ENCODE measurements at places on chromosomes 3 and 15.
A peak's percentile ranks its signal among the peaks of the same experiment; 100 is the strongest.

DNA sequence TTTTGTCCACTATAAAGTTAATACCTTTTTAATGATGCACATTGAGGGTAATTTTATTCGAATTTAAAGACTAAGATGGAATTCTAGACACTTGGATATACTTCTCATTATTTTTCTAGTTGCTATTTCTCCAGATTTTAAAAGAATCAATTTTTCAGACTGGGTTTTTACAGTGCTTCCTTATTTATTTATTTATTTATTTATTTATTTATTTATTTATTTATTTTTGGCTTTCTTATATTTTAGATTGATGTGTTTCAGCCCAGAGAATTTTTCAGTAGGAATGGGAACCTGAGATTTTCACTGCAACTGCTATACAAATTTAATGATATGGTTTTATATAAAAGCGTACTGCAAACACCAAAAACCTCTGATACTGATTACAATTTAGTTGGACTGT, 448.7 kb downstream of the ZPLD1 start:
- DNase-seq = no peak

DNA sequence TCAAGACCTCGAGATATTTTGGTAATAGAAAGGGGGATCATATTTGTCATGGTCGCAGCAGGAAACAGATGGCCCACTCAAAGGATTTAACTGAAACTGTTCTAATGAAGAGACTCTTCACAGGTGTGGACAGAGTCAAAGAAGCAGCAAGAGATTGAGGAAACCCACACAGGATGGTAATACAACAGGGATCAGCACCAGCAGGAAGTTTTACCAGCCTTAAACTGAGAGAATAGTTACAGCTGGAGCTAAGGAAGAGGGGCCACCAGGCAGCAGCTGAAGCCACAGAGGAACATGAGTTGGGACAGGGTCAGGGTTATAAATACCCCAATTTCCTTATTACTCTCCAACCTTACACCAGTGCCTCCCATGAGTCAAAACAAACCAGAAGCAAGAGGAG, 131.8 kb upstream of the UBE2E2 start:
- no peak for DNase-seq

- peak; percentile 82 for DNase-seq
Measured at GRCh38 chr15:39624806-39625205, 43.9 kb downstream of the THBS1 start.

- DNase-seq = no peak
Measured at GRCh38 chr3:67531181-67532101, 123.0 kb downstream of the SUCLG2 start.

DNA sequence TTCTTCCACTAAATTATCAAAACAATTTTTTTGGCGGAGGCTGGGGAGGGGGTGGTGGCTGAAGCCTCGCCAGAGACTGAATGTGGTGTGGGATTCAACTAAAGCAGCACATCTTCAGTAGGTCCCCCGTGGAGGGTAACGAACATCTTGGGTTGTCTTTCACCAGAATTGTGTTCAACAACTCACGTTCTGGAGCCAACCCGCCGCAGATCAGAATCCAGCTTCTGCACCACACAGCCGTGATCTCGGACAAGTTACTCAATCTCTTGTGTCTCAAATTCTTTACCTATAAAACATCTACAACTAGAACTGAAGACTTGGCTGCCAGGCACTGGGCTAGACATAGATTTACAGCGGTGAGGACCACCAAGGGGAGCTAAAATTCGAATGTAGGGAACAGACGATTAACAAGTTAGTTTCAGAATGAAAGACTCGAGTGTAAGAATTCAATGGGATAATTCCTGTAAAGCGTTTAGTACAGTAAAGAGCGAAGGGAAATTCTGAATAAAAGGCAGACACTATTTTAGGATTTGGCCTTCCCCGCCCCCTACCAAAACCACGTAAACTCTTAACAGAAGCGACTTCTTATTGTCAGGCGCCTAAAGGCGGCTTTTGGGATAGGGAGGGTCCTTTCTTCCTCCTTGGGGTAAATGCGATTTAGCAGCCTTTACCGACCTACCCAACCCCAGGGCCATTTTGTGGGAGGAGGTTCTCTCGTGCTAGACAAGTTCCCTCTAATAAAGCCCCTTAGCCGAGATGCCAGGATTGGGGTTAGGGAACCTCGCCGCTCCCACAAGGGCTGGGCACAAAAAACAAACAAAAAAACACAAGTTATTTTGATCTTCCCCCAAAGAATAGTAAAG, 697 bp upstream of the RAB5A start:
- DNase-seq = peak; percentile 53

- no peak for DNase-seq
Measured at GRCh38 chr15:95946241-95946640, 384.3 kb upstream of the NR2F2 start.

DNA sequence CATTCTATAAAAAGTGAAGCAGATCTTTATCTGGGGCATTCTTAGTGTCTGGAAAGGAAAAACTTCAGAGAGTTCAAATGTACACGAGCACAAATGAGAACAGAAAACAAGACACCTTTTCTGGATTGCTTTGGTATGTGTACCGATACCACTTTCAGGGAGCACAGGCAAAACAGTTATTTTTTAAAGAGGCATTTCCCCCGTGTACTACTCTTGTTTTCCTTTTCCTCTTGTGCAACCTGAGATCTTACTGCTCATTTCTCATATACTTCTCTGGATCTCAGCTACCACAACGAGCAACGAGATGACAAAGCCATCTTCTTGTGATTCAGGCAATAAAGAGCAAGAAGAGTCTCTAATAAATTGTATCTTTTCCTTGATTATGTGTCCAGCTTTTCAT, 463.6 kb downstream of the SHQ1 start:
- DNase-seq = peak; percentile 32

- no peak for DNase-seq
Measured at GRCh38 chr15:76626611-76627010, 278.5 kb downstream of the SCAPER start.

- DNase-seq = no peak
Measured at GRCh38 chr3:194364652-194365434, 4.7 kb downstream of the LRRC15 start.

DNA sequence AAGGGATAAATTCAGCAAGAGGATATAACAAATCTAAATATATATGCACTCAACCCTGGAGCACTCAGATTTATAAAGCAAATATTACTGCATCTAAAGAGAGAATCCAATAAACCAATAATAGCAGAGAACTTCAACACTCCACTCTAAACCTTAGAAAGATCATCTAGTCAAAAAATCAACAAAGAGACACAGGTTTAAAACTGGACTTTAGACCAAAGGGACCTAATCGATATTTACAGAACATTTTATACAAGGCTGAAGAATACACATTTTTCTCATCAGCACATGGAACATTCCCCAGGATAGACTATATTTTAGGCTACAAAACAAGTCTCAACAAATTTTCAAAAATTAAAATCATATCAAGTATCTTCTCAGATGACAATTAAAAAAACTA, 379.0 kb downstream of the GBE1 start:
- DNase-seq = no peak

DNA sequence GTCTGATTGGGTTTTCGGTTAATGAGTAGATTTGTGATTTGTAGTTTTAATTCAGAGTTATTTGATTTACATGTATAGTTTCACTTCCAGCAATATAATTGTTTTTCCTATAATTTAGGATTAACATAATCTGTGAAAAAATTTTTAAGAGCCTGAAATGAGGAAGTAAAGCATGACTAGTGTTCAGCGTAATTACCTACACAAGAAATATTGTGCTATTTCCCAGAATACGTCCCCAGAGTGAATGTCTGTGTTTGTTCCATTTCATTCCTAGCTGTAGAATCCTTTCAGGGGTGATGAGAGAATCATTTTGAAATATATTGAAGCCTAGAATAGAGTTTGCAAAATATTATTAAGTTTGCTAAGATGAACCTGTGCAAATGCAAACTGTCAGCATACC, 247.1 kb downstream of the BBX start:
- DNase-seq = peak; percentile 1

DNA sequence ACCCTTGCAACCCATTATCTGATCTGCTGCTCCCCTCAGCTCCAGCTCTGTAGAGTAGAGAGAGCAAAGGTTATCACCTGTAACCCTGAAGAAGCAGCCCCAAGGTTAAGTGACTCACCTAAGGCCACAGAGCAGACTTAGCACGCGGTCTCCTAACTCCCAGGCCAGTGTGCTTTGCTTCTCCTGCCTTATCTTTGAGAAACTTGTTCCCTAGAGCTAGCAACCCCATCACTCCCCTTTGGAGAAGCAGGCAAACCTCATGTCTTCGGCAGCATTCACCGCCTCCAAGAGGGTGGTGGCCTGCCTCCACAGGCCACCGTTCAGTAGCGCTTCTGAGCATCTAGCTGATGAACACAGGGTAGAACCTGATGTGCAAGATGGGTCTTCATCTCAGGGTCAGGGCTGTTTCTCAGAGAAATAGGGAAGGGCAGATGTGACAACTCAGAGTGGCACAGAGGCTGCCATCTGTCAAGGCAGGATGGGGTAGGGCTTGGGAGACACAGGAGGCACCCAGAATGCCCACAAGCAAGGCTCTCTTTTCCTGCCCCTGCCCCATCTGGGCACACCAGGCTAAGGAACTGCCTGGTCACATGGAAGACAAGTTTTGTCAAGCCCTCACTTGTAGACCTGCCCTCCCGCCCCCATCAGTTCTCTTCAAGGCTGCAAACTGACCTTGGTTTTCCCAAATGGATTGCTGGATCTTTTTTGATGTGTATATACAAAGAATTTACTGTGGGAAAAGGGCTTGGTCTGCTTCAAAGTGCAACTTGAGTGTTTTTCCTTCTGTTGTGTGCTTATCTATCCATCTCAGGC, 34.9 kb upstream of the CLK3 start:
- DNase-seq = no peak

GRCh38 chr15:69462030-69462492, 9.4 kb downstream of the RPLP1 start:
- no peak for DNase-seq

DNA sequence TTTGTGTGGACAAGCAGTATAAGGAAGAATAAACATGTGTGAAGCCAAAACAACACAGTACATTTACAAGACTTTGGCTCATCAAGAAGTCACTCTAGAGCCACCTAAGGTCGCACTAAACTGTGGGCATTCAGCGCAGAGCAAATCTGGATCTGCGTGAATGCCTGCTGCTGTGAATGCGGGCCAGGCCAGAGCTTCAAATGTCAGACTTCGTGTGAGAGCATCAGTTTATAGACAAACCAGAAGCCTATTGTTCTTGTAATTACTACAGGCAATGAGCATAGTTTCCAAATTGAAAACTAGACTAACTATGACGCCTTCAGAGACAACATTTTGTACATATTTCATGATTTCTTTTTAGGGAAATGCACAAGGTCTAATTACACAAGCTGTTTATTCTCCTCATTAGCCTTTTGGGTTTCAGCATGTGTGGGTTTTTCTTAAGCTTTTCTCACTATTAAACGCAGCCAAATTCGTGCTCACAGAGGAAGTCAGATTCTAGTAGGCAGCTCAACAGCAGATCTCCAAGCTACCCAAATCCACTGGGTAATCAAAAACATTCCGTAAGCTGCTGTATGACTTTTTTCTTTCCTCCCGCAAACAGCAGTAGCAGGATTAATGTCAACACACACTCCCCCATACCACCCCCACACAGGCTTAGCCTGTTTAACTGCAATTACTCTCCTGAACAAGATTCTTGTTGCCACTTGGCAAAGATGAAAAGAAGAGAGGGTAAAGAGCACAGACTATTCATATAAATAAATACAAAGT, 84.5 kb upstream of the SETMAR start:
- DNase-seq = no peak

DNA sequence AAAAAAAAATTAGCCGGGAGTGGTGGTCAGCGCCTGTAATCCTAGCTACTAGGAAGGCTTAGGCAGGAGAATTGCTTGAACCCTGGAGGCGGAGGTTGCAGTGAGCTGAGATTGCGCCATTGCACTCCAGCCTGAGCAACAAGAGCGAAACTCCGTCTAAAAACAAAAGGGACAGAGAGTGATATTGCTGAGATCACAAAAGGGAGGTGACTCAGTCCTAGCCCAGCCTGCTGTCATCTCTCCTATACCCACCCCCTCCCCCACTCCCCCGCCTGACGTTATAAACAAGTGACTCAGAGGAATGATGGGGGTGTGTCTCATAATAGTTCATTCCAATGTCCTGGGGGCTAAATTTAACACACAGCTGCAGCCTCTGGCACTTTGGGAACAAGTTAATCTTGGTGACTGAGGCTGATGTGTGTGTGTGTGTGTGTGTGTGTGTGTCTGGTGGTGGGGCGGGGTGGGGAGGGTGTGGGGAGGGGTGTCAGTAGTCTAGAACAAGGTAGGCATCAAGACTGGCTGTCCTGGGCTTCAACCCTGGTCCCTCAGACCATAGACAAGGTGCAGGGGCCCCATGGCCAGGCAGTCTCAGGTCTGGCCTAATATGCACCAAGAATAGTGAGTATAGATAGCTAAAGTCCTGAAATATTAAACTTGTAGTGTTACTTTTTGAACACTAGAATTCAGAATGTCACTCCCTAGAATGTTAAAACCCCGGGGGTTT, 1.3 kb upstream of the KLHL40 start:
- DNase-seq = peak; percentile 87

DNA sequence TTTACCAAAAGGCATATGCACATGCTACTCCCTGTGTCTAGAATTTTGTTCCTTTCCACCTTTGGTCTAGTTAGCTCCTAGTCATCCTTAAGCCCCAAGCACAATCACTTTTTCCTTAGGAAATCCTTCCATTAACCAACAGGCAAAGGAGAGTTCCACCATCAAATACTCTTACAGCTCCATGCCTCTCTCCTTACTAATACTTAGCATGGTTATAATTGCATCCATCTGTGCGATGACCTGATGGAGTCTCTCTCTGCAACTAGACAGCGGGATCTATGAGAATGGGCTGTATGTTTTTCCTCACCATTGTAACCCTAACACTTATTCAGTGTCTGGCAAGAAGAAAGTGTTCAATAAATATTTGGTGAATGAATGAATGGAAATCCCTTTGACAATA, 69.3 kb upstream of the SMAD3 start:
- DNase-seq = no peak

GRCh38 chr3:108222853-108223565, 785 bp upstream of the IFT57 start:
- DNase-seq = peak; percentile 52

DNA sequence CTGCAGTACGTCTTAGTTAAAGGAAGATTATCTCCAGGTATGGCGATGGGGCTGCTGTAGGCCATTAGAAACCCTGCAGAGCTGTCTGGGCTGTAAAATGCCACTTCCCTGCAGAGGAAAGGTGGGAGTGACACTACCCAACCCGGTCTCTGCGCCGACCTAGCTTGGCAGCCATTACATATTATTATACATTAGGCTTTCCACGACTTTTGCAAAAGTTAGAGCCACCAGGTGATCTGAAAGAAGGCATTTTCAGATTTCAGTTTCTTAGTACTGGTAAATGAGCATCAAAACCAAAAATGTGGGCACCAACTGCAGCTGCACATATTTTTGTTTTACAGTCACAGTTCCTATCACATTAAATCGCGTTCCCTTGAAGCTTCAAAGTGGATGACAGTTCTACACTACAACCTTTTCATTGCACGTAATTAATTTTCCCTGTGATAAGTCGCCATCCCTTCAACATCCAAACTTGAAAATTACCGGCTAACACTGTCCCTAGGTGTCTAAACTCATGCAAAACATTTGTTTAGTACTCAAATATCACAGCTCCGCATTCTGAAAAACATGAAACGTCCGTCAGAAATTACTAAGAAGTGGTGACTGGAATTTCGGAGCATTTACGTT, 81.4 kb upstream of the CHD2 start:
- DNase-seq = no peak

Measured in NB4 (cell line).